ENCODE measurements at places on chromosomes 13 and 19.
A peak's percentile ranks its signal among the peaks of the same experiment; 100 is the strongest.

GRCh38 chr13:48829536-48829935, 146.2 kb upstream of the FNDC3A start:
- DNase-seq = no peak

DNA sequence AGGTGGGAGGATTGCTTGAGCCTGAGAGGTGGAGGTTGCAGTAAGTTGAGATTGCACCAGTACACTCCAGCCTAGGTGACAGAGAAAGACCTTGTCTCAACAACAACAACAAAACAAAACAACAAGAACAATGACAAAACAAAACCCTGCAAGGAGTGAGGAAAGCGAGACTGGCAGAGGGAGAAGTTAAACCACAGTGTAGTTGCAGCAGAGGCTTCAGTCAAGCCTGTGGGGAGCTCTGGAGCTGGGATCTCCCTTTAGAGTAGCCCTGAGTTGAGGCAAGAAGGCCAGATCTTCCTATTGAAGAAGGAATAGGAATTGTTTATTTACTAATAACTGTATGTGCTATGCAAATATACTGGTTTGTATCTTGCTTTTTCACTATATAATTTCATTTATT, 25.3 kb upstream of the RNASEH2B start:
- DNase-seq = no peak

- DNase-seq = no peak
Observed at GRCh38 chr13:48942131-48942530, 33.6 kb upstream of the FNDC3A start.

DNA sequence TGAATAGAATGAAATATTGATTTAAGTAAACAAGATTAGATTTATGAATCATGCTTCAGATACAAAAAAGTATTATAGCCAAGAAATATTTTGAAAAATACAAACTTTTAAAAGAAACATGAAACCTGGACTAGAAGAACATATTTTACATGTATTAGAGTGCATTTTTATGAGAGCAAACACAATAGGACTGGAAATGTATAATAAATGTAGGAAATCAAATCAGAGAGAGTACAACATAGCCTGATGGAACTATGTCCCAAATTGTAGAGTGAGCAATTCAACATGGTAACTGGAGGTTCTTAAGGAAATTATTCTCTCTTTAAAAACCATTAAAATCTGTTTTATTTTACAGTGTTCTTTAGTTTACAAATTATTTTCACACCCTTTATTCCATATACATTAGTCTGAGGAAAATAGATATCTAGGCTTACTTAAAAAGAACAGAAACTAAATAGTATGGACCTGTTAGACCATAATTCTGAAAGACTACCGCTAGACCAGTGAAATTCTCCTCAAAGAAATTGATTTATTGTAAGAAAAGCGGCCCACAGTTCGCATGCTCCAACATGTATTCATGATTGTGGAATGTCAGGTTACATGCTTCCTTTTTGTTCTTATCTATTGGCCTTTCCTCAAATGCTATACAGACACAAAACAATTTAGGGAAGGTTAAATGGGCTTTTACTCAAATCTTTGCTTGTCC, 1526.5 kb upstream of the SLC10A2 start:
- no peak for DNase-seq

DNA sequence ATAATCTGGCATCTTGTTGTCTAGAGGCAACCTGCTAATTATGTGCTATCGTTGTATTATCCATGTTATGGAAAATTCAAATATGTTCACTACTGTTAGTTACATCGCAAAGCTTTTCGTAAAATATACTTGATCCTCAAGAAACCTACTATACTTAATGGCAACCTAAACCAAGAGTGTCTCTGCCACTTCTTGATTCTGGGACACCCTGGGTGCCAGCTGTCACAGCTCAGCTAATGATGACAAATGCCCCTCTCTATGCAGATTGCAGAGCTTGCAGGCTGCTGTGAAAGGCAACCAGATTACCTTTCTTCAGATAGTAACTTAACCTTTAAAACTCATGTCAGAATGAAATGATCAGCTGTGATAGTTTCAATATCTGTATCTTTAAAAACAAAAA, 8.9 kb upstream of the MAB21L1 start:
- no peak for DNase-seq

DNA sequence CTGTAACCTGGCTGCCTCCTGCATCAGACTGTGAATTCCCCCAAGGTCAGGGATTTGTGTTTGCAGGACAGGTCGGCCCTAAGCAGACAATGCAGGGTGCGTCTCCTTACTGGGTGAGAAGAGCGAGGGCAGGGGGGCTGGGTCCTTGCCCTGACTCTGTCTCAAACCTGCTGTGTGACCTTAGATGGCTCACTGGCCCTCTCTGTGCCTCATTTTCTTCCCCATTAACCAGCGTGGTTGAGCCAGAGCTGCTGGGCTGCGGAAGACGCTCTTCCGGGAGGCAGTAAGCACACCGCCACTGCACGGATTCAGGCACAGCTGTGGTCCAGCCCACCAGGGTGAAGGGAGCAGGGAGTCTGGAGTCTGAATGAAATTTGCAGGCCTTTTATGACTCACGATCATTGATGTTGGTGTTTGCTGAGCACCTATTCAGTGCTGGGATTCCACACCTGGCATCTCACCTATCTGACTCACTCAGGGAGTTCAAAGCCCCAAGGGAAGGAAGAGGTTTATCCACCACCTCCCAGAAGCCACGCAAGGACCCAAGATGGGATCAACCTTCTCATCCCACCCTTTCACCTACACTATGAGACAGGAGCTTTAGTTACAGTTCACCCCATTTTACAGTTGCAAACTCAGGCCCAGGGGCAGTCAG, 2.5 kb downstream of the AKT1S1 start:
- DNase-seq = no peak

DNA sequence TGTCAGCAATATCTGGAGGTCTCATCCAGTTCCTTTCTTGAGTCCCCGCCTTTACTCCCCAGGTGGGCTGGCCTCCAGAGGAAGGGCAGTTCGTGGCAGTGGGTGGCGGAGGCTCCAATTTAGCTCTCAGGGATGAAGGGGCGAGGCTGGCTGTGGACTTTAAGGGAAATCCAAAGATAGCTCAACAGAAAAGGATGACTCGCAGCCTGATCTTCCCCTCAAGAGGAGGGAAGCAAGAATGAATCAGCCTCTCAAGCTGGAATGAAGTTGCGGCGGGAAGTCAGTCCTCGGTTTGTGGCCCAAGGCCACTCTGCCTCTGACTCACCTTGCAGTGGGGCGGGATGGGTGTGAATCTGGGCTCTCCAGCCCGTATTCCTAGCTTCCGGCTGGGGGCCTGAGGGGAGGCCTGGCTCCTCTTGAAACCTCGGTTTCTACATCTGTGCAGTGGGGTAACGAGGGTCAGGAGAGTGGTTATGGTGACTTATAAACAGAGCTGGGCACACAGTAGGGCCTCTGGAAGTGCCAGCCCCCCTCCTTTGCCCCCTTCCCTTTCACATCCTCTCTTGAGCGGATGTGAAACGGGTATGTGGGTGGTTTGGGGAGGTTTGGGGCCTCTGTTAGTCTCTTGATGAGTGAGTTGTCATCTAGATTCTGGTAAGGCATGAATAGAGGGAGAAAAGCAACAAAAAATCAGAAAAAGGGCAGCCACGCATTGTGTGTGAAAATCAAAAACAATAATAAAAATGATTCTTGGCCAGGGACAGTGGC, 10.5 kb upstream of the SMG9 start:
- peak; percentile 80 for DNase-seq

Measured in activated CD4-positive, alpha-beta T cell treated with anti-CD3 and anti-CD28 coated beads for 4 hours (primary cell).